GM12878 (cell line): ENCODE measurements at places on chromosomes 6 and 20.

DNA sequence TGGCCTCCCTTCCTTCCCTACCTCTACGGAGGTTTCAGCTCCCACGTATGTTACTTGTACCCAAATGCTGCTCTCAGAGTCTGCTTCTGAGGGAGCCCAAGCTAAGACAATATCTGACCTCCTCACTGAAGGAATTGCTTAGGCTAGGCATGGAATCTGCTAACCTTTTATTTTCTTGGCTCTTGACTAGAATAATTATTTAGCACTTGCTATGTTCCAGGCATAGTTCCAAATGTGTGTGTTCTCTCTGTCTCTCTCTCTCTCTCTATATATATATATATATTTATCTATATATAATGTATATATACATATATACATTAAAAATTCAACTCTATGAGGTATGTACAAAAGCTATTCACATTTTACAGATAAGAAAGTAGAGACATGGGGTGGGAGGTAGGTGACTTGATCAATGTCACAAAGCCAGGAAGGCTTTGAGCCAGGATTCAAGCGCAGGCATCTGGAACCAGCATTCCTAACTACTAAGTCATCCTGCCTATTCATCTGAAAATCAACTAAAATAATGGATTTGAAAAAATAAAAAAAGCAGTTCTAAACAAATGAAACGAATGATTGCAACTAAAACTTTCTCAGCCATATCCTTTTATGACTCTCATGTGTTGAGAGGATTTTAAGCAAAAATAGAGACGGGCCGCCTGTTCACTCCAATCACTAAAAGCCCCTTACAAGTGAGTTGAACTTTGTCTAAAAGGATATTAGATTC is 189.7 kb upstream of the JAG1 start:
- no peak for DNase-seq

GRCh38 chr20:22502731-22503191 is 81.6 kb downstream of the FOXA2 start:
- no peak for DNase-seq

GRCh38 chr6:152598901-152599537 is 38.1 kb downstream of the SYNE1 start:
- DNase-seq = no peak

DNA sequence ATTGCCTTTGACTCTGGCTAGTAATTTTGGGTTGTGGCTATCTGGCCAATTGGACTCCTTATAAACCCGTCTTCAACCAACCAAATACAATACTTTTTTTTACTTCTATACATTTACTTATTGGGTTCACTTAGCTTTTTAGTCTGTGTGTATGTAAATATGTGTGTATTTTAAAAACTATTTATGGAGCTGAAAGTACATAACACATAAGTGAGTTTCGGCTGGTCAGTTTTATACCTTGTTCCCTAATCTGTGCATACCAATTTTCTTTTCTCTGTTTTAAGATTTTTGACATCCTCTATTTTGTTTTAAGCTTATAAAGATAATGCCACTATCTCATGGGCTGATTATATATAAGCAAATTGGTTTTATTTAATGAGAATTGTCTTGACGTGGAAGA is 129.5 kb downstream of the LRRC1 start:
- DNase-seq = no peak
